ENCODE measurements at places on chromosomes 1 and 21.

- no peak for DNase-seq
Measured at GRCh38 chr1:201537028-201537427, 1.9 kb upstream of the NAV1 start.

DNA sequence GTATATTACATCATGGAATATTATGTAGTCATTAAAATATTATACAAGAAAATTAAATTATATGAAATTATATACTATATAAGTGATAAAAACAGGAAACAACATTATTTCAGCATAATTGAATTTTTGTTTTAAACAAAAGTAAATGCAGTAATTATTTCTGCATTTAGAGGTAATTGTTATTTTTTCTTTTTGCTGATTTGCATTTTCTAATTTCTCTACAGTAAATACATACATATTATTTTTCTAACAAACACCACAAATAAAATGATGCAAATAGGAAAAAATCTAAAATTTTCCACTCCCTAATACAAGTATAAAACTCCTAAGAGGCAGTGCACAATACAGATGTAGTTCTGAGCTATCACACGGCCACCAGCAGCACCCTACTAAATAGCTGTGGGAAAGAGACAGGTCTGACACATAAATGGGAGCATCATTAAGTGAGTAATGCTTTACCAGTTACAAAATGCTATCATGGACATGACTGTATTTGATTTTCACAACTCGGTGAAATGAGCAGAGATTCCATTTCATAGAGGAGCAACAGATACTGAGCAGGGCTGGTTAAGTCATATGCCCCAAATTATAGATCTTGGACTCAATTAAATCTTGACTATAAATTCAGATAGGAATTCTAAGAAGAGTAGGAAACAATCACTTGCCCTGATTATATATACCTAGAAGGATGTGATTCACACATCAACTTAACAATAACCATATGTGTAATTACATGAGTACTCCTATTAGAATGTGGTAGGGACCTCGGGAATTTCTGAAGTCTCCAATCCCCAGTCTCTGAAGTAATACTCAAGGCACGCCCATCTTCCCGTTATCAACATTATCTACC, 49.0 kb downstream of the NRIP1 start:
- DNase-seq: no peak

DNA sequence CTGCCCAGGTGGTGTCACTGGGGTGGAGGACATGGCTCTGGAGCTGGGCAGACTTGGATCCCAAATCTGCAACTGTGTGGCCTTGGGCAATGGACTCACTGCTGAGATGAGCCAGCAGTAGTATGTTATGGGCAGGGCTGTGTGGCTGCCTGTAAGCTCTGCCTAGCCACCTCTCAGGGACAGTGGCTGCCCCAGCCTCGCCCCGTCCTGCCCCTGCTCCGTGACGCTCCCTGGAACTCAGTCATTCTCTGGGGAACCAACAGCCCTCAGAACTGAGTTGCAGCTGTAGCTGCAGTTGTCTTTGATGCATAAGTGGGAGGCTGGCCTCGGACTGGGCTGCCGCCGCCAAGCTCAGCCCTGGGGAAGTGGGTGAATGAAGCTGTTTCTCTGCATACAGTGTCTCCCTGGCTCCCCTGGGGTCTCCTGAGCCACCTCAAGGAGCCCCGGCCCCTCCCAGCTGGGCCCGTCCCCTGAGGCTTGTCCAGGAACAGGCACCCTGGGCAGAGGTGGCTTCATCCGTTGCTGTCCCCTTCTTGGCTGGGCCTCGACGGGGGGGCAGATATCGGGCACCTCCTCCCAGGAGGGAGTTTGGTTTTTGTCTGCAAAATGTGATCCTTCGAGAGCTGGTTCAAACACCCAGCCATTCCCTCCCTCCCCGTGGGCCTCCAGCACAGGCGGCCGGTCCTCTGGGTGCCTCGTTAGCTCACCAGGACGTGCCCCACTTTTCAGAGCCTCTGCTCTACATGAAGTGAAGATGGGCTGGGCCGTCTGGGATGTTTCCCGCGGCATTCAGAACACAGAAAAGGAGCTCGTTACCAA, 26.2 kb upstream of the PLCH2 start:
- DNase-seq: no peak

- DNase-seq: no peak
Measured at GRCh38 chr1:84143796-84144565, at the start of gene PRKACB. Gene PRKACB (plus strand): TSS chr1:84144271. CDS start chr1:84144362, 91 bp downstream.

DNA sequence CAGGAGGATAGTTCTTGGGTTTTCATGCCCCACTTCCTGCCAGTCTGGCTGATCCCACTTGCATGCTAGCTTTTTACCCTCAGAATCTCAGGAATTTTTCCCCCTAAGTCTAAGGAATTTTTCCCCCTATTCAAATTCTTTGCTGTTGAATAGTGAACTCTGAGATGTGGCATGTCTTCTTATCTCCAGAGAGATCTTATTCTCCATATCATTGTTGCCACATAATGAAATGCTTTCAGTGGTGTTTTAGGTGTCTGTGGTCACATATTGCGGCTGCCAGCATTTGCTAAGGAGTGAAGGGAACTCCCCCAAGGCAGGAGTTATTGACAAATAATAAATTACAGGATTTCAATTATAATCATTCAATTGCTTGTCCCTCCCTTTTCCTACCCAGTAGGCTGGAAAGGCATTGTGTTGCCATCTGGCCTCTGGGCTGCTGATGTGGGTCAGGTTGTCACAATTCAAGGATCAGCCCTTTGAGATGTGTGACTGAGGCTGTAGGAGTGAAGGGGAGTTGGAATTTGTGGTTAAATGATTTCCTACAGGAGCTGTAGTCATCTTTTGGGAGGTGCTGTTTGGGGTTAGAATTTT, 3.9 kb upstream of the FLG start:
- no peak for DNase-seq

DNA sequence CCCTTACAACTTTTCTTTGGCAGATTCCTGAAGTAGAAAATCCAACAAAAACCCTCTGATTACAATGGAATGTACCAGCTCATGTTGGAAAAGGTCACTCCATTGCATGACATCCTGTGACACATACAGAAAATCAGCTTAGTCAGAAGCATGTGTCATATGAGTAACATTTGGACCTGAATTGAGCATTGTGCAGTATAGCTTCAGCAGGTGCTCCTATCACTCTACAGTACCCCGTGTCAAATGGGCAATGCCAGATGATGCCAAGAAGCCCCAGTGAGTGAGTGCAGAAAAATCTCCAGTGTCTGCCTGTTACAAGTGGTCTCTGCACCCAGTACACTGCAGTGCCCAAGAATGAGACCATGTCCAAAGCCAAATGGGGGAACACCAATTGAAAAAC, 129.7 kb upstream of the RUNX1 start:
- DNase-seq: no peak

- peak; percentile 50 for DNase-seq
Measured at GRCh38 chr1:41366455-41367287, 5.4 kb downstream of the FOXO6 start.

- DNase-seq: no peak
Measured at GRCh38 chr21:21210552-21210951, 212.3 kb downstream of the NCAM2 start.

DNA sequence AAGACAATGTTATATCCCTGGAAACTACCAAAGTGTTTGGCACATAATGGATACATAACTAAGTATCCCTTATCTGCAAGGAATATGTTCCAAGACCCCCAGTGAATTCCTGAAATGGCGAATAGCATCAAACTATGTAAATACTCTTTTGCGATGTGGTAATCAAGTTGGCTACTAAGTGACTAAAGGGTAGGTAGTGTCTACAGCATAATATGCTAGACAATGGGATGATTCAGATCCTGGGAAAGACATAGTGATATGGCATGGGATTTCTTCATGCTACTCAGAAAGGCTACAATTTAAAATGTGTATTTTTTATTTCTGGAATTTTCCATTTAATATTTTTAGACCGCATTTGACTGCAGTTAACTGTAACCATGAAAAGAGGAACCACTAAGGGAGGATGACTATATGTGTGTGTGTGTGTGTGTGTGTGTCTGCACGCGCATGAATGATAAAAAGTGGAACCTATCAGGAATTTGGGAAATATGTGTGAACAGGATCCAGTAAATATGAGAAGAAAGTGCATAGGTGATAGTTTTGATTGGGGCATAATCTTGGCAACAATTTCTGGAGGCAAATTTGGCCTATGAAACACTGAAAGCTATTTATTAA, 1899.9 kb downstream of the NCAM2 start:
- DNase-seq: no peak

DNA sequence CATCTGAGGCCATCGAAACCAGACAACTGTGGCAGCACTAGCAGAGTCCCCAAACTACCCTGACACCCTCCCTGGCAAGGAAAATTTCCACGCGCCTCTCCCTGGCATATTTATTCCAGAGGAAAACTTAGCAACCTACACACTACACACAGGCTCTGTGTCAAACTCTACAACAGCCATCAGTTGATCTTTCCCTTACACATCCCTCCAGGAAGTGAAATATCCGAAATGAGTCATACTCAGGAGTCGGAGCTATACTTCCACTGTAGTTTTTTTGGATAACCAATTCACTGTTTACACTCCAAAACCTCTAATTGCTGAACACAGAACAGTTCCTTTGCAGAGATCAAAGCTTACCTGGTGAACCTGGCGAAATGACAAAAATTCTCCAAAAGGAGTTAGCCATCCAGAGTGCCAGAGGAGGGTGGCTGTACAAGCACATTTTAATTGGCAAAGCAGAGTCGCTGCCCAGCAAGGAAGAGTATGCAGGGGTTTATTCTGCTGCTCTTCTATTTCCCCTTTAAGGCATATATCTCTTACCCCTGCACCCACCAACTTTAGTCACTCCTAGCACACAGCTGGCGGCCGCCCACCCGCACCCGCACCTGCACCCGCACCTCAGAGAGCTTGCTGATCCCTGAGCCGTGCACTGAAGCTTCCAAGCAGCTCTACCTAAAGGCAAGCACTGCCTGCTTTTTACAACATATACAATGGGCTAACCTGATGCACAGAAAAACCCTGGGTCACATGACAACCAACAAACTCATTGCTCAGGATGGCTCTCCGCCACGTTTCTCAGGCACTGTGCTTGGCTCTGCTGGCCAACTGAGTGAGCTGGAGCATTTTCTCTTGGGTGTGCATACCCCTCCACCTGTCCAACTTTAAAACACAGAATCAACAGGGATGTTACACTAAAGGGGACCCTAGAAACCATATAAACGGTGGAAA, 54.9 kb downstream of the CAPZB start:
- no peak for DNase-seq

GRCh38 chr1:47416319-47417169, 459 bp downstream of the FOXE3 start:
- DNase-seq: no peak

GRCh38 chr1:119929643-119930315, 33.5 kb upstream of the ADAM30 start:
- DNase-seq: no peak

DNA sequence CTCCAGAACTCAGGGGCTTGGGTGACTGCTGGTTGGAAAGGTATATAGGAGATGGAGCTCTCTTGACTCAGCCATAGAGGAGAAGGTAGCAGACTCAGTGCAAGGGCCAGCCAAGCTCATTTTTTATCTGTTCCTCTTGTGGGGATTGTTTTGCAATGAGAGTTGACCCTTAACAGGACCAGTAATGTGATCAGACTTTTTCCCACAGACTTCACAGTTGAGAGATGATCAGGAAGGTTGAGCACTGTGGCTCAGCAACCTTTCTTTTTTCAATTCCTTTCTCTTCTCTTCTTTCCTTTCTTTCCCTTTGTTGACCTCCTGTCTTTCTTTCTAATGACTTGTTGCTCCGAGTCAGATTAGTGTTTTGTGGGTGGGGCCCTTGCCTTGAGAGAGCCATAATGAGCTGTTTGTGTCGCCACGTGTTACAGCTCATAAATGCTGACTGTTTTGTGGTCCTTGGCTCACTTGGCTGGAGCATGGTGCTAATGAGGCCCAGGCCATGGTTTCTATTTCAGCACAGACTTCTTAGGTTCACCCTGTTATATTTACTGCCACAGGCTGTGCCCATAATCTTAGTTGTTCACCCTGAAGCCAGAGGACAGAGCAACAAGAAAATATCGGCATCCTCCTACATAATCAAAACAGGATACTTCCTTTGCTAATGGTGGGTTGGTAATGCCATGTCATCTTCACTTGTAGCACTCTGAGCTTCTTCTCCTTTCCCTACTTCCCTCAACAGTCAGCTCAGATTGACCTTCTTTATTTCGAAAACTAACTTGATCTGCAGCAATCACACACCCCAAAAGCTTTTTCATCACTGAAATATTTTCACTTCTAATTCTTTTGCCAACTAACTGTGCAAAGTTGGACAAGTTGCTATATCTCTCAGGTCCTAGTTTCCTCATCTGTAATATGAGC, 13.9 kb downstream of the ADAM30 start:
- DNase-seq: no peak

DNA sequence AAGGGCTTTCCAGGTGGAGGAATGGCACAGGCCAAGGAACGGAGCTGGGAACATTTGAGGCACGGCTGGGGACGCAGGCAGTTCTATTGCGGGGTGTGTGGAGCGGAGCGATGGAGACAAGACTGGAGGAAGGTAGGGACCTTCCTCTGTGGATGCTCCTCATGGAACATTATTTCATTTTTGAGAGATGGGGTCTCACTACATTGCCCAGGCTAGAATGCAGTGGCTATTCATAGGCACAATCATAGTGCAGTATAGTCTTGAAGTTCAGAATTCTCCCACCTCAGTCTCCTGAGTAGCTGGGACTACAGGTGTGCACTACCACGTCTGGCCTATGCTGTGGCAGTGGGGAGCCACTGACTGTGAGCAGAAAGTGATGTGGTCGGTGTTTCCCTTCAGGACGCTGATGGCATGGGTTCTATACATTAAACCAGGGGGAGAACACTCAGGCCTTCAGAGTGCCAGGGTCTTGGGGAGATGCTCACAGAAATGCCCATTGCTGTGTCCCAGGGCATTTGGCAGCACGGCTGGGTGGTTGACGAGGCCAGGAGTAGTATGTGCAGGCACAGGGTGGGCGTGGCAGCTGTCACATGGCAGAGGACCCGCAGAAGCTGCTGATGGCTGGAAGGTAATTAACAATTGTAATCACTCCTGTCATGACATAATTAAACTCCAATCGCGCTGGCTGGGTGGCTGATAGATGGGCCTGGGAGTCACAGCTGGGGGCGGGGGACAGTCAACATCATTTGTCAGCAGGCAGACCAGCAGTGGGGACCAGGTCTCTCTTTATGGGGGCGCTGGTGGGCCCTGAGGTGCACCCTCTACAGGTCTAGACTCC, 40.8 kb upstream of the ACOT11 start:
- no peak for DNase-seq

Measured in activated naive CD4-positive, alpha-beta T cell treated with Interleukin-2 at 50 U/mL for 16 hours (primary cell).